ENCODE measurements at places on chromosomes 1 and 21.

DNA sequence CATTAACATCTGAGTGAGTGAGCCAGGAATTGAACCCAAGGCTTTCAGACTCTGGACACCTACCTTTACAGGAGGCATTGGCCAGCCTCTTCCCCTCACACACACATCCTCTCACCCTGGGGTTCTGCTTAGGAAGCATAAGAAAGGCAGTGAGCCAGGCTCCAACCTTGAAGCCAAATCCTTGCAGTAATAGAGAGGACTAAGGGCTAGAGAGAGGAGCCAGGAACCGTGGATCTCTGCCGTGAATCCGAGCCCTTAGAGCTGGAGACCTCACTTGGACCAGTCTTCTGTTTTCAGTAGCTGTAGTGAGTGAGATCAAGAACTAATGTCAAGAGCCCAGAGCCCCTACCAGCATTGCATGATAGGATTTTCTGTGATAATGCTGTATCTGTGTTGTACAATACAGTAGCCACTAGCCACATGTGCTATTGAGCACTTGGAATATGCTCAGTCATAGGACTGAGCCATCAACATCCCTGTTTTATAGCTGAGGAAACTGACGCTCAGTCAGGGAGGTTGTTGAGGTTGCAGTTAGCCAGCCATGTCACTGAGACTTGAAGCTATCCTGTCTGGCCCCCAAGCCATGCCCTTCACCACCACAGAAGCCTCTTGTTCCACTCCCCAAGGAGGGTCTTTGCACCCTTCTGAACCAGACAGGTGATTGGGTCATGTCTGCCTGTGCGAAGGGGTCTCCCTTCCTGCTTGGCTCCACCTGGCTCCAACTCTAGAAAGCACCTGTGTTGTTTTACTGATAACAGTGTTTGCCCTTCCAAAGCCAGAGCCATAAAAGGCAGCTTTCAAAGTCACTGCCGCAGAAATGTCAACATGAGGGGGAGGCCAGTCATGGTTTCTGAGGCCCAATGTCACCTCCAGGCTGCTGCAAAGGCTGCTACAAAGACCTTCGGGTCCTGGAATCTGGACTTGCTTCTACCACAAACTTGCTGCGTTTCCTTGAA is 101.1 kb upstream of the JUN start:
- no peak for DNase-seq

GRCh38 chr1:217135987-217136894 is 413.0 kb upstream of the ESRRG start:
- DNase-seq, result no peak

DNA sequence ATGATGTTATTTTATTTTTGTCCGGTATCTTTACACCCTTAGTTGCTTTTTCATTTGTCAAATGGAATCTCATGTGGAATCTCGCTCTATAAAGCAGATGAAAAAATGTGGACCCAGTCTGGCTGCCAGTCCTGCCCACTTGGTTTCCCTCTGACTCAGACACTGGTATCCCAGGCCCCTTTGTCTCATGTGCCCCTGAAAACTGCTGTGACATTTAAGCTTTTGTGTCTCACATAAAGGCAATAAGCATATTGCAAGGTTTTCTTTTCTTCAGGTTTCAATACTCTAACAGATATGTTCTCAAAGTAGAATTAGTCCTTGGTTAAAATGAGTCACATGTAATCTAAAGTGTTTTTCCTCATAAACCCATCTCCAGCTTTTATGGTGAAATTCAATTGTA is 183.3 kb downstream of the ST6GALNAC3 start:
- DNase-seq, result no peak

DNA sequence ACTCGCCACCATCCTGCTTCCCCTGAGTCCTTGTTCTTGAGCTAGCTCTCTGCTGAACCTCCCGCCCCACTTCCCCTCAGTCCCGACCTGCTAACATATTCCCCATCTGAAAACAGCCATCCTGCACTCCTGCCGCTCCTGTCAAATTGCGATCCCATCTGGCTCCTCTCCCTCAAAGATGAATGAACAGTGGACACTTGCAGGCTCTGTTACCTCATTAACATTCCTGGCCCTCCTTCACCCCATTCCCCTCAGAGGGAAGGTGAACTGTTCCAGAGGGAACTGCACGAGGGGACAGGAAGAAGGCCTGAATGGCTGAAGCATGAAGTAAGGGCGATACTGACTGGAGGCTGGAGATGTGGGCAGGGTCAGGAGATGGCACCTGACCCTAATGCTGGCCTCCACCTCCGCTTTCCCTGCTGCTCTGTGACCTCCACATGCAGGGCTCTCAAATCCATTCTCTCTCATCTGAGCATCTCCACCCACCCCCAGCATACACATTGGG is 7.4 kb upstream of the CELSR2 start:
- DNase-seq, result no peak

- DNase-seq, result no peak
Measured at GRCh38 chr1:230149751-230150584, 82.9 kb downstream of the GALNT2 start.

GRCh38 chr21:44065428-44065827 is 41.8 kb upstream of the PWP2 start:
- peak; percentile 85 for DNase-seq

- no peak for DNase-seq
Measured at GRCh38 chr1:40594187-40594531, 62.7 kb downstream of the ZNF684 start.

GRCh38 chr1:37495875-37496274 is 18.7 kb downstream of the MEAF6 start:
- no peak for DNase-seq

DNA sequence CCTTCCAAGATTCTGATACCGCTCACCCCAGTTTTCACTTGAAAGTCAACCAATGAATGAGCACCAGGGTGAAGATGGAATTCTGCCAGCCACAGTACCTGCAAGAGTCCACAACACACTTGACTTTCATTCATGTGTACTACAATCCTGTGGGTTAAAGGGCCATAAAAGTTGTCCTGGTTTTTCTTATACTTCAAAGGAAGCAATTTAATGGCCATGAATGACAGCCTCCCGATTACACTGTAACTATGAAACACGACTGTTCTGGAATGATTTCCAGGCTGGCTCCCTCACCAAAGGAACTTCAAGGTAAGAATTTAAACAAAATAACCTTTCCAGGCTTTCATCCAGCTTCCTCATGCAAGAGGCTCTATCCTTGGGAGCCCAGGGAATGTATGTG is 502.8 kb downstream of the SMYD3 start:
- no peak for DNase-seq

DNA sequence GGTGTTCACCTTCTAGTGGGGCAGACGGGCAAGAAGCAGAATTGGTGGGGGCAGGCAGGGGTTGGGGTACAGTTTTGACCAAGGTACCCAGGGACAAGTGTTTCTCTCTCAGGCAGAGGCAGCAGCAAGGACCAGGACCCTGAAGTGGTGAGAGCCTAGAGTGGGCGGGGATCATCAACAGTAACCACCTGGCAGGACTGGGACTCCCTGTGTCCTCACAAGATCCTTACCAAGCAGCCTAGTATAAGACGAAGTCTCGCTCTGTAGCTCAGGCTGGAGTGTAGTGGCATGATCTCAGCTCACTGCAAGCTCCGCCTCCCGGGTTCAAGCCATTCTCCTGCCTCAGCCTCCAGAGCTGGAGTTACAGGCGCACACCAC is 3.2 kb upstream of the NADK start:
- no peak for DNase-seq

DNA sequence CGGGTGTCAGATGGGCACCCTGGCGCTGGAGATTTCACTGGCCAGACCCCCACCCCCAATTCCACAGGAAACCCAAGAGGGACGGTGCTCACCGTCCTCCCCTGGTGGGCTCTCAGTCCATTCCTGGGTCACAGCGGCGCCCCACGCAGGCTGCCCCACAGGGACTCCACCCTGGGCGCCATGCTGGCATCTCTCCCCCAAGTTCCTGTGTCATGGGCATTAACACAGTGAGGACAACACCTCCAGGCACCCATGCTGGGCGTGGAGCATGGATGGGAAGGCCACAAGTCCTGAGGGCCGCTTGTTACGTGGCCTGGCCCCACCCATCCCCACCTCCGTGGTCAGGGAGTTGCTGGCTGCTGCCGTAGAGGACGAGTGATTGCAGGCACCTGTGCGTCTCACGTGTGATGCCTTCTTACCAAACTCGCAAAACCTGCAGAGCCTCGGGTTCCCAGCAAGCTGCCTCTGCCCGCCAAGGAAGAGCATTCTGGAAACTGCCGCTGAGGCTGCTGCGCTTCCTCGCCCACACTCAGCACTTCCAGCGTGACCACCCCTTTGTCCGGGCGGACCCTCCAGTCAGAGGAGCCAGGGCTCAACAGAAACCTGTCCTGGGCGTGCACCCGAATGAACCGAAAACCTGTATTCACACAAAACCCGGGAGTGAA is 60.3 kb downstream of the SLX9 start:
- no peak for DNase-seq

- DNase-seq, result no peak
Measured at GRCh38 chr1:176017722-176018121, 189.4 kb downstream of the COP1 start.

GRCh38 chr1:155009221-155009711 is 6.7 kb downstream of the ZBTB7B start:
- DNase-seq, result no peak

- no peak for DNase-seq
Measured at GRCh38 chr1:183138301-183138700, 47.8 kb upstream of the LAMC2 start.

- no peak for DNase-seq
Measured at GRCh38 chr21:35579520-35580293, 480.6 kb downstream of the SETD4 start.

GRCh38 chr1:205630651-205631009 is 1.2 kb downstream of the ELK4 start:
- DNase-seq, result no peak

DNA sequence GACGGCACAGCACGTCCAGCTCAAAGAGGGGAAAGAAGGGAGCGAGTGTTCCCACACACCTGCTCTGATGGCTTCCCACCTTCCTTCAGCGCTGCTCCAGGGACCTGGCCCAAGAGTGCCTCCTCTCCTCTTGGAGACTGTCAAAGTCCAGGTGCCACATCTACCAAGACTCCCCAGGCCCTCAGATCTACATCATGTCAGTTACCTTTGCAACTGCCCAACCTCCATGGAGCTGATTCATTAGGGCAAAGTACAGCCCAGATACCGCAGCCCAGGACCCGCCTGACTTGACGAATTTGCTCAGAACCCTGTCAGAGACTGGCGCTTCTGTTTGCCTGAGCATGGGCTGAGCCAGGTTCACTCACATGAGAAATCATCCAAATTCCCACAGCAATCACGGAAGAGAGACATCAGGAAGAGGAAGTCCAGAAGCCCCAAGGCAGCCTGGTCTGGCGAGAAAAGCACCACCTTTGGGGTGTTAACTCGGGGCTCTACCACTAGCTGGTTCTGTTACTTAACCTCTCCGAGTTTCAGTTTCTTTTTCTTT is at the start of gene SEC16B:
SEC16B (minus strand) TSS at position 234 of the 547 bp plus-strand sequence. CDS start 2,077 bp downstream, outside the sequence.
- DNase-seq, result no peak

GRCh38 chr1:232327269-232327668 is 302.7 kb downstream of the SIPA1L2 start:
- no peak for DNase-seq

GRCh38 chr1:190904091-190904695 is 426.5 kb upstream of the BRINP3 start:
- DNase-seq, result no peak

DNA sequence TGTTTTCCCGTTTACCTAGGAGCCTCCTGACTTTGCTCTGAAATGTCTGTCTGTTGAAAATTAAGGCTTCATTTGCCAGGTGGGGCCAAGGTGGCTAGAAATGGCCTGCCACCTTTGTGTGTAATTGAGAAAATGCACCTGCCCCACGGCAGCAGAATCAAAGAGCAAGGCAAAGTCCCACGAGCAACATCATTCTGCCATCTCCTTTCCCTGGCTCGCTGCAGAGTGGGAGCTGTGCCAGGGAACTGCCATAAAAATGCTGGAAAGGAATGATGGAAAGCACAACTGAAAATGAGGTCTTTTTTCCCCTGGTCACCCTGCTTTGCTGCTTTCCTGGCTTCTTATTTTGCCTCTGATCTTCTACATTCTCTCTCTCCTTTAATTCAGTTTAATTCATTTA is 5.5 kb upstream of the OLFML2B start:
- no peak for DNase-seq

DNA sequence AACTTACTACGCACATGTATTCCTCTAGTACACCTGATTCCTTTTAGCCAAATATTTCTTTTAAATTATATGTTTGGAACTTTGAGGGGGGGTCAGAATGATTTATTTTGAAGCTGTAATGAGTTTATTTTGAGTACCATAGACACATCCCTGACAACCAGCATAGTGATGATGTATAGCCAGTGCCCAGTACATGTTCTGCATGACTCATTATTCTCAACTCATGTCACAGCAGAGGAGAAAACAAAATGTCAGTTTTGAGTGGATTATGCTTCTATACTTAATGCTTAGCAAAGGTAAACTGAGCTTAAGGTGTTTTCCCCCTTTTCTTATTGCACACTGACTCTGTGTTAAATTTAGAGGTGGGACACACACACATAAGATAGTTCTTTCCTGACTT is 22.4 kb upstream of the LEPR start:
- no peak for DNase-seq

DNA sequence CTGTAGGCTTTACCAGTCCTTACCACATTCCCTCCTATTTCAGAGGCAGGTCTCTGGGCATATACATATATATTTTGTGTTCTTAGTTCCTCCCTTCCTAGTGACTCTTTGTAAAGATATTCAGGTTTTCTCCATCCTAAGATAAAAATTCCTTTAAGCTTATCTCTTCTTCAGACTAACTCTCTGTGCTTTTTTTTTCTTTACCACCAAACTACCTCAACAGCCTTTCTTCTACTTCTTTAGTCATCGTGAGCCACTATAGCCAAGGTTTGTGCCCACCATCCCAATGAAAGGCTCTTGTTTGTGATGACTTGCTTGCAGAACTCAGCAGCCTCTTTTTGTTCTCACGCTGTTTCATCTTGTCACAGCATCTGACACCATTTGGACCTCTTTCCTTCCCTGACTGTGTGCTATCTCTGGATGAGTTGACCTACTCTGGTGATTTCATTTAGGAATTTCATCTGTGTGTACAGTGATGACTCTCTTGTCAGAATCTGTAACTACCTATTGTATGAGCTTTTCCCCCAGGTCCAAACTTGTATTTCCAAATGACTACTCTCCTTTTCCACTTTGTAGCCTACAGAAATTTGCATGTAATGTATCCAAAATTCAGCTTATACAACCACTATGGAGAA is 59.0 kb upstream of the MACF1 start:
- no peak for DNase-seq
